ENCODE measurements at places on chromosomes 12 and 14. TPM values are rescaled to one million over a fixed set of nuclear protein-coding genes. Genes with fewer than 3 reads are reported as not detected.

Gene TTC9
- polyA plus RNA-seq = 11.5 TPM

Gene MYF5
- polyA plus RNA-seq = not detected

Gene PTPRQ
- not detected for polyA plus RNA-seq

Gene ERBB3
- polyA plus RNA-seq = 0.10 TPM

Gene DEPDC4
- polyA plus RNA-seq = 3.1 TPM

Gene SLC2A13
- 2.1 TPM for polyA plus RNA-seq

Gene BCAT1
- polyA plus RNA-seq = 0.50 TPM

Gene NPFF
- 0.34 TPM for polyA plus RNA-seq

Gene CDKN3
- 1.3 TPM for polyA plus RNA-seq

Gene FAIM2
- not detected for polyA plus RNA-seq

All from B cell (primary cell).